ENCODE measurements at places on chromosomes 12 and 14.
A peak's percentile ranks its signal among the peaks of the same experiment; 100 is the strongest.

DNA sequence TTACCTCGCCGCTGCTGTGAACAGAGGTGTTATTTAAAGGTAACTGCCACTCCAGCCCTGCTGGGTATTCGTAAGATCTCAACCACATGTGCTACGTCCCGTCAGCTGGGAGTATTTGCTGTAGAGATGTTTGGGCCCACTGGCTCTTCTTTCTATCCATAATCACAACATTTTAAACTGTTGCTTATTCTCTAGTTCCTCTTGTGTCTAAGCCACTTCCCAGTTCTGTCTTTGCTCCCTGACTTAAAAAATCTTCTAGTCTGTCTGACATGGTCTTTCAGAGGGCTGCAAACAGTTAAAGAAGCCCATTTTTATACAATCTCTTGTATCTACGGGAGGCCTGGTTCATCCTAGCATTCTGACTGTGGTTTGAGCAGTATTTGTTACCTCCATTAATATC is 33.2 kb upstream of the HELB start:
- no peak for DNase-seq

DNA sequence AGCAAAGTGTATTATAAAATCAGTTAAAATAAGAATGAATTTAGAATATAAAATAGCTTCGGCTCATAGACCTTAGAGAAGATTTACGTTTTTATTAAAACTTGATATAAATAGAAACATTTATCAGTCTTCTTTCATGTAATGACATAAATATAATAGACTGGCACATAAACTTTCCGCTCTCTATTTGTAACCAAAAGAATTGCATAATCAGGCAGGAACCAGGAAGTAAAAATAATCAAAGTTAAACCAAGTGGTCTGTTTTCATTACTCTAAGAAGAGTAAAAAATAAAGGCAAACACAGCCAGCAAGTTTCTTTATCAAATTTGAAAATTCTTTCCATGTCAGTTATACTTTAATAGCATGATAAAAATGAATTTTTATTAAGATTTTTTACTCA is 46.3 kb upstream of the ATP2A2 start:
- no peak for DNase-seq

- DNase-seq: no peak
These were observed 114.2 kb downstream of the BRMS1L start for GRCh38 chr14:35940291-35940690.

DNA sequence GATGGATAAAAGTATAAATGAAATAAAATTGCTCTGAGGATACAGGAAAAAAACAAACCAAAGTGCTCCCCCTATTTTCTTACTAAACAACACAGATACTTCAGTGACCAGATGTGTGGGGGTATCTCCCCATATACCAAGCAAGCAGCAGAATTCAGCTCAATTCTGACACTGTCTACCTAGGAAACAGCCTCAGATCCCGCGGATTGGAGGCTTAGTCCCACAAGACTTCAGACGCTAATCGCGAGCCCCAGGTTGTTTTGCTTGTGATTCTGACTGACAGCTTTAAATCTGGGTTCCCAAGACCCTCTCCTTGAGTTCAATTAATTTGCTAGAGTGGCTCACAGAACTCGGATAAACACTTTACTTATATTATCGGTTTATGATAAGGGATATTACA is 17.3 kb downstream of the NFKBIA start:
- DNase-seq: no peak

DNA sequence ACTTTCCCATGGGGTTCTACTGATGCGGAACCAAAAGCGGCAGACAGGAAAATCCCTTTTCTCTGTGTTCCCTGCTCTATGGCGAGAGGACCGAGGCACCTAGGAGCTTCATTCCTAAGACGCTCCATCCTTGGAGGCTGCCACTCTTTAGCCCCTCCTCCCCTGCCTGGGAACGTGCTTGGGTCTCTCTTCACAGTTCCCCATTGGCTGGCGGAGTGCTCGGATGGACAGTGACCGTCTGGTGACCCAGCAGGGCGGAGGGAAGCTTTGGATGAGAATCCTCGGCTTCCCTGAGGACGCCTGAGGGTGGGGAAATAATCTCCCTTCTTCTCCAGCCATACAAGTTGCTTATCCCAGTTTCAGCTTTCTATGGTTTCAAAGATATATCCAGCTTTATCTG is 37.3 kb downstream of the KCNA5 start:
- DNase-seq: no peak

DNA sequence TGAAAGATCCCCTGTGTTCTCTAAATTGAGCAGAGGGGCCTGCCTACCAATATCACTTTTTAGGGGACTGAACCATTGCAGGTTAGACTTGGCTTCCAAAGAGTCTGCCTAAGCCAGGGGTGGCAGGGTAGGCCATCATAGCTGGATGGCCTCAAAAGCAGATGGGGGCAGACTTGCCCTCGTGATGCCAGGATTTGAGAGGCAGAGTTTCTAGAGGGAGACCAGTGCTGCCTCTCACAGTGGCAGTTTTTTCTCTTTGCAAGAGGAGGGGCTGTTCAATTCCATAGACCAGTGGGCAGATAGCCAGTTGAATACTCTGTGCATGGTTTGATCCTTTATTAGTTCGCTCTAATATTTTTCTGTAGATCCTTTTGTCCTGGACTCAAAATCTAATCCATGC is 23.8 kb upstream of the SMCO2 start:
- no peak for DNase-seq

DNA sequence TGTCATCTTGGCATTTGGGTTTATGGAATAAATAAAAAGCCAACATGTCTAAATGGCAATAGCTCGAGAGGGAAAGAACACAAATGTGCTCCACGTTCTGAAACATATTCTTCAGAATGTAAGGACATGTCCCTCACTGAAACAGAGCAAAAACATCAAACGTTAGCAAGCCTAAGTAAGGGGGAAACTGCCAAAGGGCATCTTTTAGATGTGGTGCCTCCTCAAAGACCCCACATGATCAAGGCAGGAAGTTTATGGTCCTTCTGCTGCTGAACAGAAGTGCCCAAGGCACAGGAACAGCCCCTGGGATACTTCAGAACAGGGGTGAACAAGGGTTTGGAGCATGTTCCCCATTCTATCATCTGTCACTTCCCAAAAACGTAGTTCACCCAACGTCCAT is 227.0 kb downstream of the ANO2 start:
- DNase-seq: no peak

DNA sequence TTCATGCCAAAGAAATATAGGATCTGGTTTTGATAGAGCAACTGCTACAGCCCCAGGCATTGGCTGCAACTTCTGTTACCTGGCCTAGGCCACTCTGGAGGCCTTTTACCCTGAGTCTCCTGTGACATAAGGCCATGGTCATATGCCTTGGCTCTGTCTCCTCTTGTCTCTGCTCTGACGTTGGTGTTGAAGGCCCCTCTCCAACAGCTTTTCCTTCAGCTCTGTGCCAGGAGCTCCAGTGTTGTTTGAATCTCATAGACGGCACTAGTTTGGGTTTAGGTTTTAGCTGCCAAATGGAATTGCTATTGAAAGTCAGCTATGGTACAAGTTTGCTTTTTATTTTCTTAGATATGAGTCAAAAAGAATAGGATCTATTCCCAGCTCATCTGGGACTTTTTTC is 41.1 kb downstream of the TTLL5 start:
- DNase-seq: no peak

GRCh38 chr14:34781242-34781641 is 66.8 kb upstream of the CFL2 start:
- DNase-seq: peak; percentile 94

- no peak for DNase-seq
These were observed 41.5 kb upstream of the FERMT2 start for GRCh38 chr14:52992236-52992870.

DNA sequence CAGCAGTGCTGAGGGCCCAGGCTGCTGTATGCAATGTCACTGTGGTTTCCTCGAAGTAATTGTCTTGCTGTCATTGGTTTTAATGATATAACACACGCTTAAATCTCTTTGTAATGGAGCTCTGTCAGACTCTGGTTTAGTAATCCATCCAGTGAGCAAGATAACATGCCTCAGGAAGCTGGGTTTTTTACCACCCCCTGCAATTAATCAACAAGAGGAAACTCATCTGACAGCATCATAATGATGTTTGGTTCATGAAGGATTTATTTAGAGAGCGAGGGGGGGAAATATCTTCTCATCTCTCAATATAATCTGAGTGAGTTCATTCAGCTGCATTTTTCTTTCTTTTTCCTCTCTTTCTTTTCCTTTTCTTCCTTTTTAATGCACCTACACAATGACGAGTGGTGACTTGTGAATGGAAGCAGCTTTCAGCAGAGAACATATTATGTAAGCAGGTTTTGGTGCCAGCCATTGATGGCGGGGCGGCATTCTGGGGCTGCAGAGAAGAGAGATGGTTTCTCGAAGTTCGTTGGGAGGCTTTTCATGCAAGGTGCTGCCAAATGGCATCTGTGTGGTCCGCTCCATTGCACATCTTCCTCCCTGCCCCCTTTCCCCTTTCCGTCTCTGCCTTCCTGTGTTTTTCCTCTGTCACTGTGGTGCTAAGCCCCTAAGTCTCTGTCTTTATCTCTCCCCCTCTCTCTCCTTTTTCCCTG is 6.7 kb downstream of the RPH3A start:
- no peak for DNase-seq

- DNase-seq: no peak
These were observed 57.5 kb downstream of the KIF26A start for GRCh38 chr14:104195878-104196277.

GRCh38 chr14:49892301-49892635 is 614 bp upstream of the ARF6 start:
- peak; percentile 85 for DNase-seq

DNA sequence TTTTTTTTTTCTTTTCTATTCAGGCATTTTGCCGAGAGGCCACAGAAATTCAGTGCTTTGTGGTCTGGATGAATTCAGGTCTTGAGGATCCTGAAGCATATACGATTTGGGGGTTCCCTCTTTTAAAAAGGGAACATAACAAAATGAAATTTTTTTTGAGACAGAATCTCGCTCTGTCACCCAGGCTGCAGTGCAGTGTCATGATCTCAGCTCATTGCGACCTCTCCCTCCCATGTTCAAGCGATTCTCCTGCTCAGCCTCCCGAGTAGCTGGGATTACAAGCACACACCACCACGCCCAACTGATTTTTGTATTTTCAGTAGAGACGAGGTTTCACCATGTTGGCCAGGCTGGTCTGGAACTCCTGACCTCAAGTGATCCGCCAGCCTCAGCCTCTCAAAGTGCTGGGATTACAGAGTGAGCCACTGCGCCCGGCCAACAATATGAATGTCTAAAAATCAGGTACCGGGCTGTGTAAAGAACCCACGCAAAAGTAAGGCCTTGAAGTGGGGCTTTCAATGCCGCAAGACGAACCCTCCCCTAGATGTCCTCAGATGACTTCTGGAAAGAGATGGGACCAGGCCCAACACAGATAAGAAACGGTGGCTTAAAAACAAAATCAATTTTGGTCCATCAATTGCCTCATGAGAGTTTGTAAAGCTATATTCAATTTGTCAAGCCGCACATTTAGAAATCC is 30.0 kb downstream of the TESC start:
- no peak for DNase-seq

- no peak for DNase-seq
These were observed 22.7 kb downstream of the CGRRF1 start for GRCh38 chr14:54532111-54533012.

GRCh38 chr12:68971404-68971803 is 38.4 kb upstream of the CPM start:
- peak; percentile 75 for DNase-seq

DNA sequence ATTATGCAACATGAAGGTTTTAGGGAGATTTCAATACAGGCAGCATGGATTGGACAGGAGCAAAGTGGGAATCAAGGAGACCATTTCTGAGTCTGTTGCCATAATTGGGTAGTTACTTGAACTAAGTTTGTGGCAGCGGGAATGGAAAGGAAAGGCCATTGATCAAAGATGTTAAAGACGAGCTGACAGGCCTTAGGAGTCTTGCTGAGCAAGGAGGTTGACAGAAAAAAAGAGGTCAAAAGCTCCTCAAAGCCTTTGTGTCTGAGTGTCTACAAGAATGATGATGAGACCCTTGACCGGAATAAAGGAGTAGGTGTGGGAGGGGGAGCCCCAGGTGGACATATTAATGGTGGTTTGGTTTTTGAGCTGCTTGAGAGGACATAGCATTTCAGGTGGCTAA is 9.4 kb downstream of the PLEKHA5 start:
- DNase-seq: no peak

DNA sequence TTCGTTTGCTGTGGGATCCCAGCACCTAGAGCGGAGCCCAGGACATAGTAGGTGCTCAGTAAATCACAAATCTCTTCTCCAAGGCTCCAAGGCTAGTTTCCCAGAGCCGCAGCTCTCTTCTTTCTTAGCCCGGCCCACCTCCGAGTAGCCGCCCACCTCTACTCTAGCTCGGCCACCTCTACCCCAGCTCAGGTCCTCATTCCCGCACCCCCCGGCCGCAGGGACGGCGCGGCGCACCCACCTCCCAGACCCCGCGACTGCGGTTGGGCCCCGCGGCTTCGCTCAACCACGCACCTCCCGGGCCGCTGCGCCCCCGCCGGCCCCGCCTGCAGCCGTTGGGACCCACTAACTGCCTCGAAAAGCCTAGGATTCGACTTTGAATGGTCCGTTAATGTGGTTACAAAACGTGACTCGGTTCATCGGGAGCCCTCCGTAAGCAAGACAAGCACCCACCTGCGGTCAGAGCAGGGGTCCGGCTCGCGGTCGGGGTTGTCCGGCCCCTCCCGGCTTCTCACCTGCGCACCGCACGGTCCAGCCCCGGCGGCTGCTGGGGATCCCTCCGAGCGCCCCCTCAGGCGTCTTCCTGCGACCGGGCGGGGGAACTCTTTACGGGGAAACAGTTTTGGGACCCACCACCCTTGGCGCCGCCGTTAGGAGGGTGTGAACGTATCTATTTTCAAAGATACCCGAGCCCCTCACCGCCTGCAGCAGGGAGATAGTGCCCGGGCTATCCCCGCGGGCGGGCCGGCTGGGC is at the start of gene SLC2A14:
Gene SLC2A14, minus strand, starts transcription at position 350 of the 754 bp plus-strand sequence. CDS start 3,035 bp downstream, outside the sequence.
- no peak for DNase-seq

DNA sequence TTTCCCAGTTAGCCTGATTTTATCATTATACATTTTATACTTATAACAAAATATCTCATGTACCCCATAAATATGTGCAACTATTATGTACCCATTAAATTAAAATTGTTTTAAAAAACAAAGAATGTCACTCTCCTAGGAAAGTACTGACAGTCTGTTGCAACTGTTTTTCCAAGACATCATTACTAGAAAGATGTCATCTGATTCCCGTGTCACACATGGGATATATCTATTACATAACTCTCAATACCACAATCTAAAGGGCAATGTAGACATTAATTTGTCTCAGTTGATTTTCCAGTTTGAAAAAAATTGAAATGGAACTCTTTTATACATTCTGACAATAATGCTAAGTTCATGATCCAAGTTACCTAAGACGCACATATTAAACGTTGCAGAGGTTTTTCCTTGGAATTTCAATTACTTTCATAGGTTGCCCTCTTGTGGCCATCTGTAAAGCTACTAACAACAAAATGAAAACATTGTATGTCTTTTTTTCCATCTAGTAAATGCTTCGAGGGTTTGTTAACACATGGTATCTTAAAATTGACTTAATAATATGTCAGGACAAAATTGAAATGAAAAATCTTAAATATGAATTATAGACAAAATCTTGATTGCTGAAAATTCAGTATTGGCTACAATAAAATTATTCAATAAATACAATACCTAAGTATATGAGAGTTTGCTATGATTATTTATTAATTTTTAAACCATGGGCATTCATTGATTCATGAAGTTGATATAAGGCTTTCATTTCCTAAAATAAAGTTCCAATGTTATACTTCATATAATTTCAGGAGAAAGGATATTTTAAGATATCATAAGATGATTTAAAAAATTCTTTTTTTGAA is 131.6 kb downstream of the PPFIA2 start:
- DNase-seq: peak; percentile 46

Measured in fibroblast of skin of right biceps (primary cell).